RPMI7951 (cell line): ENCODE measurements at places on chromosomes 5 and 9. TPM values are rescaled to one million over a fixed set of nuclear protein-coding genes. Genes with fewer than 3 reads are reported as not detected.

LSM11 gene
- total RNA-seq: 2.3 and 2.4 TPM in 2 replicates

FAM78A gene
- total RNA-seq: 0.24 and 2.0 TPM in 2 replicates

DNA sequence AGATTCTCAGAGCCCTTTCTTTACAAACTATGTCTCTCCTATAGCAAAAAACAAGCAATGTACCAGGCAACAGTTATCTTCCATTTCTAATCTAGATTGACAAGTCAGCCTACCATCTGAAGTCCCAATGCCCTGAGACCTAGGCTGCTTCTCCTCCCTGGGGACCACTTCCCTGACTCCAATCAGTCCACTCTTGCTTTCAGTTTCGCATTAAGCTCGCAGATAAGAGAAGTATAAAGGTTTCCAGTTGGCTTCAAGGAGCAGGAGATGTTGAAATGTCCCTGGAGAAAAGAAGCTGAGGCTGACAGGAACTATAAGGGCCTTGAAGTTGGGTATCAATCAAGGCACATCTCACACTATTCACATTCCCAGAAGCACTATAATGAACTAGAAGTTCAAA is 32.3 kb downstream of the ERP44 start:
- peak; percentile 49 for DNase-seq

DNA sequence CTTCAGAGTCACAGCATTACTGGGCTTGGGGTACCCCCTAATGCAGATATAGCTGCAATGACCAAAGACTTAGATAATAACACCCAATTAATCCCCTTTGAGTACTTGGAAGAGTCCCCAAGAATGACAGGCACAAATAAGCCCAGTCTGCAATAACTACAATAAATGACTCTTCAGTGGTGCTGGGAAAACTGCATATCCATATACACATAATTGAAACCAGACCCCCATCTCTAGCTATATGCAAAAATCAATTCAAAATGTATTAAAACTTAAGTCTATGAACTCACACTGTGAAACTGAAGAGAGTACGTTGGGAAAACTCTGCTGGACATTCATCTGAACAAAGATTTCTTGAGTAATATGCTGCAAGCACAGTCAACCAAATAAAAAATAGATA is 422.5 kb downstream of the CDH18 start:
- no peak for DNase-seq

- no peak for DNase-seq
These were observed 708.6 kb upstream of the WWC1 start for GRCh38 chr5:167582886-167583285.

- no peak for DNase-seq
These were observed 443.0 kb upstream of the KLF4 start for GRCh38 chr9:107932601-107933000.

DNA sequence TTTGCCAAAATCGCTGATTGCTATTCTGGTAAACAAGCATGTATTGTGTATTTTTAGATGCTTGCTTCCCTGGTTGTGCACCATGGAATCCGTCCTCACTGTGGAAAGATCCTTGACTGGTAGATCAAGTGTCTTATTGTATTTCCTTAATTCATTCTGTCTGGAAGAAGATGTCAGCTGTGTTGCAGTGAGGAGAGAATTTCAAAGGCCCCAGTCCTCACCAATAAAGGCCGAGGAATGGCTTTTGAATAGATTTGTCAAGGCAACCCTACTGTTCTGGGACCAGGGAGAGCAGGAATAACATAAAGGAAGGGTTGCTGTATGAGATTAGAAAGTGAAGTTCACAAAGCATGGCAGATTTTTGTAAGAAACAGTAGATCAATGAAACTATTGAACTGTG is 36.2 kb upstream of the POU5F2 start:
- DNase-seq: no peak

GRCh38 chr5:79759436-79759835 is 69.8 kb downstream of the CMYA5 start:
- DNase-seq: peak; percentile 67
